NCI-H1436 treated with DMSO at 0.1 percent for 48 hours (cell line): ENCODE measurements at places on chromosomes 12 and 14.

- DNase-seq = no peak
Observed at GRCh38 chr14:72876710-72877063, 17.2 kb downstream of the DPF3 start.

- DNase-seq = no peak
Observed at GRCh38 chr12:107844312-107844921, 69.9 kb downstream of the ASCL4 start.

GRCh38 chr14:90132821-90133570 is 71.2 kb downstream of the KCNK13 start:
- DNase-seq = no peak

GRCh38 chr12:110826592-110827200 is 20.1 kb upstream of the CCDC63 start:
- DNase-seq = peak; percentile 61

- no peak for DNase-seq
Observed at GRCh38 chr14:60651086-60651795, 2.0 kb upstream of the SIX1 start.

DNA sequence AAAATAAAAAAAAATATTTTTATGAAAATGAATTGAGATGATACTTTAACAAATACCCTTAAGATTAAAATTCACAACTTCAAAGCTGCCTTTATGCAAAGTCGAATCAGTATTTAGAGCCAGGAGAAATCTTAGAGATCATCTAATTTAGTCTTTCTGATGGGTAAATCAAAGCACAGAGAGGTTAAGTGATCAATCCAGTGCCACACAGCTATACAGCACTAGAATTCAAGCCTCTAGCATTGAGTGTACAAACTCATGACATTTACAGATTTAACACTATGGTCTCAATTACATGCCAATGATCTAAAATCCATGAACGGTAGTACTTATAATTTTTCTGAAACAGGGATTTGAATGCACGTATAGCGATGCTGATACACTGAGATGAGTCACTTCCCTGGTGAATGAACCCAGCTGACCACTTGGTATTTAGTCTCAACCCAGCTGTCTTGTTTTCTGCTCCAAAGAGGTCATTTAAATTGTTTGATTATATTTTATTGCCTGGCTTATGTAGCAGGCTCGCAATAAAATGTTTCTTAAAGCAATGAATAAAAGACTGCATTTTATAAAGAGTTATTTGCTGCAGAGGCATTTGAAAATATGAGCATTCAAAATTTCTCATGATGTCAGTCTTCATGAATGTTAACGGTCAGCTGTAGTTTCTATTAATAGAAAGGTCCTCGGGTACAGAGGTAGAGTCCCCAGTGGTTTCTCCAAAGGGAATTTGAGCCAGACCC is 152.4 kb upstream of the PRICKLE1 start:
- no peak for DNase-seq

GRCh38 chr12:6996040-6996441 is 22.2 kb downstream of the LPCAT3 start:
- DNase-seq = no peak

GRCh38 chr14:96105926-96106441 is 66.8 kb downstream of the C14orf132 start:
- no peak for DNase-seq

- DNase-seq = no peak
Observed at GRCh38 chr14:69039288-69039628, 60.2 kb upstream of the ACTN1 start.

DNA sequence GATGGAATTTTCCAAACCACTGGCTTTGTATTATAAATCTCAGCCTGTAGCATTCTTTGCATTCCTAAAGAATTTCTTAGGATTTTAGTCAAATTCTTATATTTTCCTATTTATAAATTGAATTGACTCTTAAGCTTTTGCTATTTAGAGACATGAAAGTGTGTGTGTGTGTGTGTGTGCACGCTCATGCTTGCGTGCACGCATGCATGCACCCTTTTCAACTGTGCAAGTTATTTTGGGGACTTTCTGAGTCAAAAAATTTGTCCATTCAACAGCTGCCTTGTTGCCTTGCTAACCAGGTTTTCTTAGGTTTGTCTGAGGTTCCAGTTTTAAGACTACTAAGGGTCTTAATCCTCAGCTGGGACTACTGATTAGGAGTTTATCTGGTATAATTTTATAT is 42.6 kb downstream of the GPATCH2L start:
- no peak for DNase-seq

DNA sequence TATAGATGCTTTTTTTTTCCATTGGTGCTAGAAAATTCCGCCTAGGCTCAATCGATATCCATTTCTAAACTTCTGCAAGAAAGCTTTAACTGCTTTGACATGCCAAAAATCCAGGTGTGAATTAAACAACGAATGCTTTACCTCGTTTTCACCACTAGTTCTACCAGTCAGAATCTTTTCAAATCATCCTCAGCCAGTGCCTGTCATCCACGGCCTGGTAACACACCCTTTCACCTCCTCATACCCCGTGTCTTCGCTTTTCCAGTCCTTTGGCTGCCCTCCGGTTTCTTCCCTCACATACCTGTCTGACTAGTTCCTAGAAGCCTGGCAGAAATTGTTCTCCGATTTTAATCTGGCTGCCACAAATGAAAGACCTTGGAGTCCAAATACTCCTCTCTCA is 1.4 kb upstream of the PHC1 start:
- no peak for DNase-seq

GRCh38 chr12:115109863-115110262 is 425.9 kb upstream of the TBX3 start:
- no peak for DNase-seq

DNA sequence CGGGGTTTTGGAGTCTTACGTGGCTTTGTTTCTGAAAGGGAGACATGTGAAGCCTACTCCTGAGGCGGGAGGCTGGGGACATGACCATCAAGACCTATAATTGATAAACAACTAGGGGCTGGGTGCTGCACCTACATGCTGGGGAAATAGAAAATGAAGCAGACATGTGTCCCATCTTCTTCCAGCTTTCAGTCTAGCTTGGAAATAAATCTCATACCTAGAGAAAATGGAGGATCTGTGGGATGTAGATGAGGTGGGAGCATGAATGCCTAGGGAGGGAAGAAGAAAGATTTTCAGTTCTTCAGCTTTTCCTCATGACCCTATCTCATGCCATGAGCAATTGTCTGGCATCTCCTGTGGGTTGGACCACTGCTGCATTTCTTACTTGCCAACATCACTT is 22.1 kb downstream of the EMP1 start:
- no peak for DNase-seq

DNA sequence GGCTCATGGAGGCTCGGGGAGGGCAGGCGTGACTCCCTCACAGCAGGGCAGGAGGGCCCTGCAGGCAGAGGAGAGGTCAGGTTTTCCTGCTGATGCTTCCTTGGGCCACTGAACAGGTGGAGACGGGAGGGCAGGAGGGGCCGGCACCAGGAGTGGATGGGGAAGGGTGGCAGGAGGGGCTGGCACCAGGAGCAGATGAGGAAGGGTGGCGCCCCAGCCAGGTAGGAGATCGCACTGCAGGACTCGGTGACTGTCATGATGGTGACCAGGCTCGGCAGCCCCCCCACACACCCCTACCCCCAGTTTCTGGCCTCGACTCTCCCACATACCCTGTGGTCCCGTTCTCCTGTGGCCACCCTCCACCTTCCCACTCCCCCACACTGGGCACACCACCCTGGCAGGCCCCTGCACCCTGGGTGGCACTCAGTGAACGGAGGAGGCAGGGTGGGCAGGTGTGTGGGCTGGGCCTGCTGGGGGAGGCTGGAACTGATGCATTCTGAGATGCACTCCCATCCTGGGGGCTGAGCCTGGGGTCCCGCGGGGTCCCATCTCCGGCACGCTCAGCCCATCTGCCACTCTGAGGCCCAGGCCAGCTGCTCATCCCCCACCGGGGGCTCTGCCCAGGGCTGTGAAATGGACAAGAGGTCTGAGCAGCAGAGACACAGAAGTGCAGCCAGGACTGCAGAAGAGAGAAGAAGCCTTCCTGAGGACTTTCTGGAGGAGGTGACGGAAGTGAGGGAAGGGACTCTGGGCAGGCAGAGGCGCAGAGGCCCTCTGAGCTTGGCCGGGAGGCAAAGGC is 2.8 kb downstream of the NUDT14 start:
- no peak for DNase-seq

- DNase-seq = no peak
Observed at GRCh38 chr14:22513066-22513812, 75.8 kb downstream of the DAD1 start.

DNA sequence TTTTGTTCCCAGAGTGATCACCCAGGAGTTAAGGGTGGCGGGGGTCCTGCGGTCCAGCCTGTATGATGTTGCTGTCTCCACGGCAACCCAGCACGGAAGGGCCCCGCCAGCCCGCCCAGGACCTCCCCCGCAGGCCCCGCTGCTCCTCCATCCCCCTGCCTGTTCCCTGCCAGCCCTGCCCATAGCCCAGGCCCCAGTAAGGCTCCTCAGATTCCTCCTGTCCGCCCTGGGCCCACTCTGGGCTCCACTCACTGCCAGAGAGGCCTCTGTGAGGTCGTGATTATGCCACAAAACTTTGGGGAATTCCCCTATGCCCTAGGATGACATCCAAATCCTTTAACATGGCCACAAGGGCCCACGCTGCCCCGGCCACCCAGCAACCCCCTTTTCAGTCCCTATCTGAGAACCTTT is 20.8 kb downstream of the HSP90AA1 start:
- DNase-seq = no peak

DNA sequence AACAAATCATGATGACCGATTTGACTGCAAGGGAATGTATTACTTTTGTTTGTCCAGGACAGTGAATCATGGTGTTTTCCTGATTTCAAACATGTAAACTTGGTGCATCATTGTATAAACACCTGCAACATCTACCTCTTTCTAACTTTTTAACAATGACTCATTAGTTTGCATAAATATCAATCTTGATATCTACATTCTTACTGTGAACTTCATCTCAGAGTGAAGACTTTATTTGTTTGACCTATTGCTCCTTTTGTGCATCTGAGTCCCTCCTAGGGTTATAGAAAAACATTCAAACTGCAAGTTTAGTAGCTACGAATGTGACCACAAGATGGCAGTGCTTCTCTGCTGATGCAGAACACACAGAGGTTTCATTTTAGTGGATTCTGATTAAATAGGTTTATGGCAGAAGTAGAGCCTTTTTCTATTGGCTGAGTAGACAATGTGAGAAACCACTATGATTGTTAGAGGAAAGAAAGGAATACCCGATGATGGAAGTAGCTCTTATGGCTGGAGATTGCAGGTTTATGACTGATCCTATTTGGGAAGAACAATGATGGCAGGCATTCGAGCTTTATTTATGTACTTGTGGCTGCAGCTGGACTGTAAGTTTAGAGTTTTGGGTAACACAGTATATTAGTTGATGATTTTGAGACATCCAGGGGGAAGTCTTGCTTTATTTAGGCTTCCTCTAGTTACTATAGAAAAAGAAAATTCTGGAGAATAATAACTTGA is 244.2 kb upstream of the OR4E1 start:
- DNase-seq = no peak

DNA sequence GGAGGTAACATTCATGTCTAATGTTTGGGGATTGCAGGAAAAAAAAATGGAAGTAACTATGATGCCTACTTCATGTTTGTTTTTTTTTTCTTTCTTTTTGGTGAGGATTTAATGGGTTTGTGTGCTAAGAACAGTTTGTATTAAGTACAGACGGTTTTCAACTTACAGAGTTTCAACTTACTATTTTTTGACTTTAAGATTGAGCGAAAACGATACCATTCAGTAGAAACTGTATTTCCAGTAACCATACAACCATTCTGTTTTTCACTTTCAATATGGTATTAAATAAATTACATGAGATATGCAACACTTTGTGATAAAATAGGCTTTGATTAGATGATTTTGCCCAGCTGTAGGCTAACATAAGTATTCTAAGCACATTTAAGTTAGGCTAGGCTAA is 10.4 kb downstream of the TECPR2 start:
- no peak for DNase-seq

DNA sequence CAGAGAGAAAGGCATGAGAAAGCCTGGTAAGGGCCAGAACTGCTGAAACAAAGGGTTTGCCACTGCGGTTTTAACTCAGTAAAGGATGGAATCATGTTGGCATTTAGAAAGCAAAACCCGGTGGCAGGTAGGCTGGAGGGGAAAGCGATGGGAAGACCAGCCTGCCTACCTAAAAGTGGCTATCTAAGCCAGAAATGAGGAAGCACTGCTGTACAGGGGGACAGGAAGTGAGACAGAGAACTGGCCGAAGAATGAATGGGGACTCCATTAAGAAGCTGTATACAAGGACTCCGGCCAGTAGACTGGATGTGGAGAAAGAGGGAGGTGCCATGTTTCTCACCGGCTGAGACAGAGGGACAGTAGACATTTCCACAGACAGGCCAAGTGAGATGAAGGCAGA is 48.2 kb downstream of the PPM1H start:
- no peak for DNase-seq

DNA sequence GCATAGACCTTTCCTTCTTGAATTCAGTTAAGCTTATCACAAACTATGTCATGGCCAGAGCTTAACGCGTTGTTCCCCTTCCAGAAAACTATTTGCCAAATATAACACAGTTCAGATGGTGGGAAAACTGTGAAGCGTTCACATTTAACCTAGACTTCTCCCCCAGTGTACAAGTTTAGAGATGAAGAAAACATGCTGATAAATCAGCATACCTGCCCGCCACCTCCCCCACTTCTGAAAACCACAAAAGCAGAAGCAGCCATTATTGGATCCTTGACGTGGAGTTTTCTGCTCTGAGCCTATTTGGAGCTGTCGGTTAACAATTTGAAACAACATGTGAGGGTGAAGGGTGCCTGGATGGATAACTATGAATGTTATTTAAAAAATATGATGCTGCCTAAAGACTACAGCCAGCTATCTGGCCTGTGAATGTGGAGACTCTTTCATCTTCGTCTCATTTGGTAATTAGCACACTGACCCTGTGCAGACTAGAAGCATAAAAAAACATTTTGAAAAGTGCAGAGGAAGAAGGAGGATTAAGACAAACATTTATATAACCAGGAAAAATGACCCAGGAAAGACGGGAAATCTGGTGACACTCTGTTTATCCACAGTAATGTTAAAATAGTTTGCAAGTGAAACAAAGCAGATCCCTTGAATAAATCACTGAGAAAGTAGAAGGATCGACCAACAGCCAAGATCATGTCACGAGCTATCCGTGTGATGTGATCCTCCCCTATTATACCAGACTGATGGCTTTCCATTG is 408.2 kb downstream of the AEBP2 start:
- DNase-seq = no peak

DNA sequence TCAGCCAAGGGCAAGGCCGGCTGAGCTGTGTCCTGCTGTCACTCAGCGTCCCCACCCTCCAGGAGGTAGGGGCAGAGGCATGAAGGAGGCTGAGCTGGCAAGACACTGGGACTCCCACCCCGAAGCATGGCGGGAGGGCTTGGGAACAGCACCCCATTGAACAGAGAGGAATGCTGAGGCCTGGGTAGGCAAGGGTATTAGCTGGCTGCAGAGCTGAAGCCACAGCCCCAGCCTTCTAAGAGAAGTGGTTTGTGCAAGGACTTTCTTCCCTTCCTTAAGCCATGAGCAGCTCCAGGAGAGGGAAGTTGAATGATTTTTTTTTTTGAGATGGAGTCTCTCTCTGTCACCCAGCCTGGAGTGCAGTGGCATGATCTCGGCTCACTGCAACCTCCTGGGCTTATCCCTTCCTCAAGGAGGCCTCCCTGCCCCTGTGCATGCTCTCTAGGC is 6.6 kb upstream of the CFAP73 start:
- DNase-seq = no peak

- DNase-seq = no peak
Observed at GRCh38 chr14:50335989-50336824, 24.1 kb downstream of the DMAC2L start.

GRCh38 chr14:36656687-36657398 is 4.8 kb upstream of the PAX9 start:
- no peak for DNase-seq
